ENCODE measurements at places on chromosomes 3 and 15. TPM values are rescaled to one million over a fixed set of nuclear protein-coding genes. Genes with fewer than 3 reads are reported as not detected.

Gene FES
- polyA plus RNA-seq, result not detected

- no peak for DNase-seq
These were observed 49.6 kb upstream of the ST8SIA2 start for GRCh38 chr15:92343924-92344643.

DNA sequence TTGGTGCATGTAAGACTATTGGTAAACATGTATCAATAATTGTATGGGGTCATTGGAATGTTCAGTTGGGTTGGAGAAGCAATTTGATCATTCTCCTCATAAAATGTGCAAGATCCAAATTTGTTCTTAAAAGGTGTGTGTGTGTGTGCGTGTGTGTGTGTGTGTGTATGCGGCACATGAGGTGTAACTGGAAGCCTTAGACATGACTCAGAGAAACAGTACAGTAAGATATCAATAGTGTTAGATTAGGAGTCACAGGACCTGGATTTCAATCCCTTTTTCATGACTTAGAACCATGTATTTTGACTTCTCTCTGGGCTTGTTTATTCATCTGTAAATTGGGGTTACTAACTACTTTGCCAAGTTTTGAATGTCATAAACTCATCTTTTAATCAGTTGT lies 38.3 kb downstream of the RSRC1 start:
- DNase-seq, result peak; percentile 11

GRCh38 chr15:61088675-61089074 lies 140.4 kb downstream of the RORA start:
- no peak for DNase-seq

GRCh38 chr3:124257336-124257864 lies 265.5 kb upstream of the ROPN1 start:
- DNase-seq, result no peak

GRCh38 chr15:99433026-99433756 lies 132.6 kb upstream of the MEF2A start:
- DNase-seq, result peak; percentile 68

Gene TMA7
- polyA plus RNA-seq, result 224 TPM

DNA sequence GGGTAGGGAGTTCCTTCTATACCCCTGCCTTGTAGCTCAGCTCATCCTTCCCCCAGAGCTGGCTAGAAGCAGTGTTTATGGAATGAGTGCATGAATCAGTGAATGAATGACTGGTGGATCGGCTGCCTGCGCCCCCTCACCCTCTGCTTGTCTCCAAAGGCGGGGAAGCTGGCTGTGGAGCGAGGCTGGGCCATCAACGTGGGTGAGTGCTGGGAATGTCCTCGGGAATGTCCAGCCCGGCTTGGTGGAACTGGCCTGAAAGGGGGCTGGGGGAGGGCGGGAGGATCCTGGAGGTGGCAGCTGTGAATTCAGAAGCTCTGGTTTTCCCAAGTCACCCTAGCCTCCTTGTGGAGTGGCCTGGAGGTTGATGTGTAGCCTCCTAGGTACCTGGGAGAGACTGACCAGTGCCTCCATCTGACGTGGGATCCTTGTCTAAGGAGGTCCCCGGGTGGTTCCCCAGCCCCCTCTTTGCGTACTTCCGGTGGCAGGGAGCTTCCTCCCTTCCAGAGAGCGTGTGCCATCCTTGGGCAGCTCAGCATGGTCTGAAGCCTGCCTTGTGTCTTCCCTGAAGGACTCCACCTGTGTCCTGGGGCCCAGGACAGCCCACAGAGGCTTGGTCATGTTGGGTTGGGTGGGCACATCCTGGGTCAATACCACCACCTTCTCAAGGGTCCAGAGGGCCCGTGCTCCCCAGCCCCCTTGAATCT lies 18.4 kb downstream of the HDAC11 start:
- no peak for DNase-seq

Measured in mammary epithelial cell (primary cell).